ENCODE measurements at places on chromosomes 16 and 17.

- DNase-seq = no peak
Measured at GRCh38 chr16:88973007-88973410, 4.0 kb downstream of the CBFA2T3 start.

- DNase-seq = no peak
Measured at GRCh38 chr17:45046537-45047125, 4.8 kb downstream of the DCAKD start.

DNA sequence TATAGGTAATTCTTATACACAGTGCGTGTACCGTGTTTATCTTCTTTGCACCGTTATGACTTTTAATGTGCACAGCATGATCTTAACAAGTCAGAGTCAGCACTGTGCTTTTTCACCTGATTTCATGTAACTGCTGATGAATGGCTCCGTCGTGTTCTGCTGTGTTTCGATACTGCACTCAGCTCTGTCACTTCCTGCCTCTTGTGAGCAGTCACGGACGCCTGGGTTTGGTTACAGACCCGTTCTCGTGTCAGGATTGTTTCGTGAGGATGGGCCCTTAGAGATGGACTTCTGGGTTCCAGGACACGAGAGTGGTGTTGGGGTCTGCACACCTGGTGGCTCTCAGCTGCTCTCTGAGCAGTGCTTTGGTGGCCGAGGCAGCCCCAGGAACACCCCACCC is 24.6 kb downstream of the TBCD start:
- no peak for DNase-seq

- no peak for DNase-seq
Measured at GRCh38 chr17:82507631-82508175, 11.8 kb upstream of the FOXK2 start.

- DNase-seq = no peak
Measured at GRCh38 chr17:57811638-57812280, 38.1 kb downstream of the MRPS23 start.

DNA sequence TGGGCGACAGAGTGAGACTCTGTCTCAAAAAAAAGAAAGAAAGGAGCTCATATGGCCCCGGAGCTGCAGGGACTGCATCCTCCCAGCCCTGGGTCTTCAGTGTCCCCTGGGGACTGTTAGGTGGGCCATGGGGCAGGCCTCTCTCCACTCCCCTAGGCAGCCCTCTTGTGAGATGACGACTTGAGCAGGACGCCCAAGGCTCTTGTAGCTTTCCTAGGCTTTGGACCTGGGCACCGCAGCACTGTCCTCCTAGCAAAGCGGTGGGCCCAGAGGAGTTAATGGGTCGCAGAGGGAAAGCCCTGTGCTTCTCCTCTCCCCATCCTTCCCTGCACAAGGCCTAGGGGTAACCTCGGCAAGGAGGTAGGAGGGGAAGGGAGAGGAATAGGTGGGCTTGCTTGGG is 202.2 kb downstream of the NTN1 start:
- no peak for DNase-seq
